ENCODE measurements at places on chromosomes 2 and 18. TPM values are rescaled to one million over a fixed set of nuclear protein-coding genes. Genes with fewer than 3 reads are reported as not detected.

The PRSS56 gene
- total RNA-seq: not detected

The APCDD1 gene
- 5.3 TPM for total RNA-seq

The ST3GAL5 gene
- total RNA-seq: 5.9 TPM

The XDH gene
- total RNA-seq: 3.7 TPM

- DNase-seq: no peak
These were observed 70.5 kb upstream of the PPP1CB start for GRCh38 chr2:28681158-28681571.

- DNase-seq: no peak
These were observed 43.1 kb upstream of the ASAP2 start for GRCh38 chr2:9163306-9164111.

GRCh38 chr2:136327162-136327852 lies 209.4 kb upstream of the CXCR4 start:
- no peak for DNase-seq

DNA sequence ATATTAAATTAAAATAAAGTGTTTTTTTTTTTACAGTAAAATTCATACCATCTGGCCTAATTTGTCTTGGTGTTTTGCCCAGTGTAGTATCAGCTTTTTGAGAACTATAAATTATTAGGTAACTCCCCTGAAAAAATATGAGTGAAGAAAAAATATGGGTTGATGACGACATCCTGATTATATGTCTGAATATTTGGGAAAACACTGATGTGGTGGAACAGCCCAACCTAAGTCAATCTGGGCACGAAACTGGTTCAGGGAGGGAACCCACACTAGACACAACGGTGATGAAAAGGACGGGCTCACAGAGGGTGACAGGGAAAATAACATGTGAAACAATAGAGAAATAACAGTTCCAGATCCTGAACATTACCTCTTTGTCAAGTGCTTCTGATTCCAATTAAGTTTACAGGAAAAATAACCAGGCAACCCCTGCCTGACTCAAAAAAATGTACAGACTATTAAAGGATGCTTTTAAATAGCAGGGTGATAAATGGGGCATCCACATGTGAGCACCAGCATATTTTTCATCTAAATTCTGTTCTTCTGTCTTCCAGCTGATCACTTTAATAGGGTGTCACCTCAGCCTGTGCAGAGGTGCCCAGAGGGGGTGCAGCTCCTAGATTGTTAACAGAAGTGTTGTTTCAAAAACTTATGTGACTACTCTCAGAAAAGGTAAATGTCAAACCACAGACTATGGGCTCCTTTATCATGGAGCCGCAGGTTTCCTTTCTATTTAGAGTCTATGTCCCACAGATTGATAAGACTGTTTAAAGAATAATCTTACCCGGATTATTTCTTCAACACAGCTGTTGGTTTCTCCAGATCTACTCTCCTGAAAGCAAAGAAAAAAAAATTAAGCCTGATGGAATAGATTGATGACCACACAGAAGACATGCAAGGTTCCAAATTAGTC lies 305.4 kb downstream of the AFF3 start:
- DNase-seq: no peak

DNA sequence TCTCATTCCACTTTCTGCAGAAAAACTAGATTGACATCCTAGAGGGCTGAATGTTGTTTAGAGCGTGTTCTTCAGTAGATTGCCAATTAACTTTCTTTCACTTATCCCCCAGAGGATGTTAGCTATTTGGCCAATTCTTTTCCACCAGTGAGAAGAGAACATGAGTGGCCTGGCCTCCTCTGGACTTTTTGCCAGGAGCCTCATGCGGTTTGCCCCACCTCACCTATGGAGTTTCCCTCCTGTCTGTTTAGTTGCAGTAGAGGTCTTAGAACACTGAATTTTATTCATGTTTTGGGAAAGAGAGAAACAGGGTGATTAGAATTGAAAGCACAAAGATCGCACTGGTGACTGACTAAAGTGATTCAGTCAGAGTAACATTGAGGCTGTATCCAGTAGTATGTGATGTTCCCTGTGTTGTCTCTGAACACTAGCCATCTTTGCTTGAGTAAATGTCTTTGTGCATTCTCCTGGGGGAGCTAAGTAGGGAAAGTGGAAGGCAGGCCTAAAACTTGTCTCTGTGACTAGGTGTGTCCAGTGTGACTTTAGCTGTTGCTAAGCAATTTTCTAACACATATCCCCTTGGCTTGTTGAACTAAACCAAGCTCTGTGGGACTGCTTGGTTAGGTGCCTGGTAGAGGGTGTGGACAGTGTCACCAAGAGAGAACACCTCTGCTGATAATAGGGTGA lies 34.0 kb downstream of the UGP2 start:
- DNase-seq: no peak

DNA sequence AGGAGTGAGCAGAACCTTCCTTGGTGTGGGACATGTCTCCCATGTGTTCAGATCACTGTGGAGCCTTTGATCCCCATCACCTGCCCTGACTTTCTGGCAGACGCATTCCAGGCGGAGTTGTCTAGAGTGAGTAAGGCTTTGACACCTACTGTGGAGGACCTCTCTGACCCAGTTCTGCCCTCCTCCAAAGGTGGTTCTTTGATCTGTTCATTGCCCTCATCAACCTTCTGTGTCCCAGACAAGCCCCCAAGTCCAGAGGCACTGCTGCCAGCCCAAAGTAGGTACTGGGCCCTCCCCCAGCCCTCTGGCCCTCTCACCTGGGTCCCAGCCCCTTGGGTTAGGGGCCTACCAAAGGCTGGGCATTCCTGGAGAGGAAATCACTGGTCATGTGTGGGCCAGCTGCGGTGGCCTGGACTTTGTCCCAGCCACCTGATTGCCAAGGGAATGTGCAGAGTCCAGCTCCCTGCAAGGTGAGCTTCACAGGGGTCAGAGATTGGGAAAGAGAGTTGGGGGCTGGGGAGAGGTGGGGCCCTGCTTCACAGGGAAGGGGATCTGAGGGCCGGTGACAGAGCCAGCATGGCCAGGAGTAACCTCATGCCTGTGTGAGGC lies 12.1 kb upstream of the FAHD2A start:
- DNase-seq: no peak

DNA sequence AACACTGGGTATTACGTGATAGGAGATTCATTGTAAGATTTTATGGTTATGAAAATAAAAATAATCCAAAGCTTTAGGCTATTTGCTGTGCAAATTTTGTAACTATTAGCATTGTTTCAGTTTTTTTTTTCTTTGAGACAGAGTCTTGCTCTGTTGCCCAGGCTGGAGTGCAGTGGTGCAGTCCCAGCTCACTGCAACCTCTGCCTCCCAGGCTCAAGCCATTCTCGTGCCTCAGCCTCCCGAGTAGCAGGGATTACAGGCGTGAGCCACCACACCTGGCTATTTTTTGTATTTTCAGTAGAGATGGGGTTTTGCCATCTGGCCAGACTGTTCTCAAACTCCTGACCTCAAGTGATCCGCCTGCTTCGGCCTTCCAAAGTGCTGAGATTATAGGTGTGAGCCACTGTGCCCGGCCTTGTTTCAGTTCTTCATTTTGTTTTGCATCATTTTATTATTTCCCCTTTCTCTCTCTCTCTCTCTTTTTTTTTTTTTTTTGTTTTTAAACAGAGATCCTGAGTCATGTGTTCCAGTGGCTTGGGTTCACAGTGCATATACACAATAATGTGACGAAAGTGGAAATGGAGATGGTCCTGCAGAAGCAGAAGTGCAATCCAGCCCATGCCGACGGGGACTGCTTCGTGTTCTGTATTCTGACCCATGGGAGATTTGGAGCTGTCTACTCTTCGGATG lies 25.8 kb downstream of the CASP10 start:
- DNase-seq: no peak

DNA sequence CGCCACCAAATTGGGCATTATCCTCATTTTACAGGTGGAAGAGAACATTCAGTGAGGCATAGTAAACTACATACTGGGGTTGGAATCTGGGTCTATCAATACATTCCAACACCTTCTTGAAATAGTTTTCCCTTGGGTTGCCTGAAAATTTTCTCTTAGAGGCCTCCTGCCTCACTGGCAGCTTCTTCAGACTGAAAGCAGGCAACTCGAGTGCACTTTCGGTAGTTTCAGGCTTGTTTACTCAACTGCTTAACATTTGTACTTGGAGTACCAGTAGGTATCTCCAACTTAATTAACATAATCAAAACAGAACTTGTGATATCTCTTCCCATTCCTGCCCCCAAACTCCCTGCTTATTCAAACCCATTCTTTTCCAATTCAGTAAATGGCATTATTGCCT lies 36.2 kb upstream of the C2orf74 start:
- DNase-seq: no peak

DNA sequence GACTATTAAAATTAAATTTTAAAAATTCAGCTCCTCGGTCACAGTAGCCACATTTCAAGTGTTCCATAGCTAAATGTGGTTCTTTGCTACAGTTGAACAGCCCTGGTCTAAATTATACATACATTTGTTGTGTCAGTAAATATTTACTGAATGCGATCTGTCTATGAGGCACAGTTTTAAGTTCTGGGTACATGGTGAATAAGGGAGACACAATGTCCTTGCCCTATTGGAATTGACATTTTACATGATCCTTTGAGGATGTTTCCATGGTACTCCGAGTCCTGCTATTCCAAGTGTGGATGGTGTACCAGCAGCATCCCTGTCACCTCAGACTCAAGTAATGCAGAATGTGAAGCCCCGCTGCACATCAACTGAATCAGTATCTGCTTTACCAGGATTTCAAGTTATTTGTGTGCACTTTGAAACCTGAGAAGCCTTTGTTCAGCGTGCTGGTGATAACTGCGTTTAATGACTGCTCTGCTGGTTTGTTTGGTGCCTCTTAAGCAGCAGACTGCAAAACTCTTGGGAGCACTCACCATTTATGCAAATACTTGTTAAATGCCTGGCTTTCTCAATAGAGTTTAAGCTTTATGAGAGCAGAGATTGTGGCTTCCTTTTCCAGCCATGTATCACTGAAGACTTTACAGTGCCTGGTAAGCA lies 1.5 kb downstream of the GALNT1 start:
- no peak for DNase-seq

- DNase-seq: no peak
These were observed 153.8 kb downstream of the MAP2 start for GRCh38 chr2:209577376-209578357.

GRCh38 chr2:185161701-185162100 lies 563.4 kb downstream of the ZNF804A start:
- no peak for DNase-seq

- DNase-seq: no peak
These were observed 57.8 kb upstream of the ITGB6 start for GRCh38 chr2:160257743-160258491.

DNA sequence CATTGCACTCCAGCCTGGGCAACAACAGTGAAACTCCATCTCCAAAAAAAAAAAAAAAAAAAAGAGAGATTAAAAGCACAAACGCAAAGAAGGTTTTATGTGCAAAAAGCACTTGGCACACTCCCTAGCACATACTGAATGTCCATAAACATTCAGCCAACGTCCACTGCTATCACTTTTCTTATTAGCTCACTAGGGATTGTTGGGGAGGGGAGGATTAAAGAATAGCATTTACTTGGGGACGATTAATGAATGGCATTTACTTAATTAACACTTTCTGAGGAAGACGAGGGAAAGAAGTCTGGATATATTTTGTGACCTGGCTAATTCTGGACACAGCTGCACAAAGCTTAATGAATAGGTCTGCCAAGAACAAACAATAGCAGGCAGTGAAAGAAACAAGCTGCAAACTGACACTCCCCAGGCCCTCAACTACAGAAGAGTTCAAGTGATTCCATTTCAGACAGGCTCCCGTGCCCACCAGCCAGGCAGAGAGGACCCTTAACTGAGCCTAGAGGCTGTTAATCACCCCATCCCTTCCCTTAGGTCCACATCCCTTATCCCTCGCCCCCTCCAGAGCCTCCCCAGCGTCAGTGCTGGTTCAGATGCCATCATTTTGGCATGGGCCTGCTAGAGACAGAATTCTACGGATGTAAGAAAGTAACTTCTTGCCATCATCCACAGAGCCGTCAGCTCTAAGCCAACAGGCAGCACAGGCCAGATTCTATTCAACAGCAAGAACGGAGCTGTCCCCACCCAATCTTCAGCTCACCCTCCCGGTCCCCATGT lies 7.4 kb downstream of the CYB5A start:
- no peak for DNase-seq

DNA sequence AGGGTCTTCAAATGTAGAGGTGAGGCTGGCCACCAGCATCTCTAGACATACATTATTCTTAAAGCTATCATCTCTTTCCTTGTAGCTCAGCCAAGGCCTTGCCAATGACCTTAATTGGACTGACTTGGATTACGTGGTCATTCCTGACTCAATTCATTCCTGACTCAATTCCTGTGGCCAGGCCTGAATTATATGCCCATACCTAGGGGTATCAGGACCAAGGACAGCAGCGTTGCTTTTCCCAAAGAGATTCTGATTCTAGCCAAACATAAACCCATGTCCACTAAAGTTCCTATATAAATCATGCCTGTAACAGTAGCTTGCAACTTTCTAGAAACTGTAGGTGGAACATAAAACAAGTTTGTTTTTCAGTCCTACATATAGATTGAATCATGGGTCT lies 231.7 kb downstream of the ARL6IP6 start:
- peak; percentile 28 for DNase-seq

DNA sequence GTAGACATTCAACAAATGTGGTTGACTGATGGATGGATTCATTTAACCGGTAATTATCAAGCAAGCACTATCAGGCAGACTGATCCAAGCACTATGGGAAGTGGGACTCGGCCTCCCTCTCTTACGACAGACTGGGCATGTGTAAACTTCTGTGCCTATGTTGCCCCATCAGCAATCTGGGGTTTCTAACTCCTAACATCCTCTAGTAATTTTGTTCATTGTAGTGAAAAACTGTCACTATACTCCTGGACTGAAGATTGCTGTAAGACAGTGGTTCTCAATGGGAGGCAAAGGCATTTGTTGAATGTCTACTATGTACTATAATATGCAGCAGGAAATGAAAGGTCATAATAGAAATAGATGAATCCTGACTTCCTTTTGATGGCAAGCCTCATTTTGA lies 51.2 kb upstream of the CREB1 start:
- no peak for DNase-seq

- DNase-seq: no peak
These were observed 278.0 kb upstream of the KYNU start for GRCh38 chr2:142599504-142599903.

DNA sequence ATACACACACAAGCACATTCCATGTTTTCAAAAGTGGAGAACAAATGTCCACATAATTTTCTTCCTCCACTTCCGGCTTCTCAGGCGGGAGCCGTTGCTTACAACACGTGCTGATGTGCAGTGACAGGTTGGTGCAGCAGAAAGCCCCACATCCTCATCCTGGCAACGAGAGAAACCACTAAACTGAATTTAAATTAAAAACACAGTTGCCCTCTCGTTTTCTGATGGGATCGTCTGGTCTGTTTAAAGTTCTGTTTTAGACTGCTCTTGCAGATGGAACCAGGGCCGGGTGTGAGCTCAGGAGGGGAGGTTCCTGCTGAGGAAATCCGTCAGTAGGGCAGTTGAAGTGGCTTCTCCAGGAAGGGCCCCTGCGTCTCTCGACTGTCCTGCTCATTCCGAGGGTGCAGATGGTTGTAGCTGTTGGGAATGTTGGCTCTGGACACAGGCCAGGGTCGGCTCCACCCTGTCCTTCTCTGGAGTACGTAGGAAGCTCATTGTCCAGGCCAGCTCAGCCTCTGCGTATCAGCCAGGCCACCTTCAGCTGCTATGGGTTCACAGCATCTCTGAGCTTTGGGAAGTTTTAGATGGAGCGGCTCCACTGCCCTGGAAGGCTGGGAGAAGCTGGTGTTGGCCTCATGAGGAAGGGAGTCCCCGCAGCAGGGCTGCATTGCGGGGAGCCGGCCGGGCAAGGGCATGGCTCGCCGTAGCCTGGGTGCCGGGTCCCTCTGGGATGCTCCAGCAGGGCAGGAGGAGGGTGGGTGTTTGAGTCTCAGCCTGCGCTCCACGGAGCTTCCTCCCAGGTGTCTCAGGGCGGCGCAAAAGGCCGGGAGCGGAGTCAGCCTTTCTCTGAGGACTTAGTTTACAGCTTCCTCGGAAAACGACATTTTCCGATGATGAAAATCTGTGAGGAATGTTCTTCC lies 58.3 kb downstream of the NFATC1 start:
- no peak for DNase-seq
